ENCODE measurements at places on chromosomes 2 and 18. TPM values are rescaled to one million over a fixed set of nuclear protein-coding genes. Genes with fewer than 3 reads are reported as not detected.

COL4A4 gene
- not detected for total RNA-seq

- no peaks in the 10 kb centered on the region for H3K27me3 ChIP-seq
- H3K4me3 ChIP-seq: no peak overlapping the region
- no peaks in the 10 kb centered on the region for H3K36me3 ChIP-seq
- H3K4me1 ChIP-seq: peaks cover 21% of the 10 kb centered on the region
- peak overlapping the region; percentile 65 for H3K27ac ChIP-seq
Measured at GRCh38 chr2:46029332-46029811, 267.8 kb upstream of the EPAS1 start.

LINC00305 gene
- not detected for total RNA-seq

STAM2 gene
- 50.7 TPM for total RNA-seq

- H3K4me3 ChIP-seq: no peak overlapping the region
- no peak for DNase-seq
- no peaks in the 10 kb centered on the region for H3K36me3 ChIP-seq
Measured at GRCh38 chr2:124066776-124067175, 41.7 kb downstream of the CNTNAP5 start.

DNA sequence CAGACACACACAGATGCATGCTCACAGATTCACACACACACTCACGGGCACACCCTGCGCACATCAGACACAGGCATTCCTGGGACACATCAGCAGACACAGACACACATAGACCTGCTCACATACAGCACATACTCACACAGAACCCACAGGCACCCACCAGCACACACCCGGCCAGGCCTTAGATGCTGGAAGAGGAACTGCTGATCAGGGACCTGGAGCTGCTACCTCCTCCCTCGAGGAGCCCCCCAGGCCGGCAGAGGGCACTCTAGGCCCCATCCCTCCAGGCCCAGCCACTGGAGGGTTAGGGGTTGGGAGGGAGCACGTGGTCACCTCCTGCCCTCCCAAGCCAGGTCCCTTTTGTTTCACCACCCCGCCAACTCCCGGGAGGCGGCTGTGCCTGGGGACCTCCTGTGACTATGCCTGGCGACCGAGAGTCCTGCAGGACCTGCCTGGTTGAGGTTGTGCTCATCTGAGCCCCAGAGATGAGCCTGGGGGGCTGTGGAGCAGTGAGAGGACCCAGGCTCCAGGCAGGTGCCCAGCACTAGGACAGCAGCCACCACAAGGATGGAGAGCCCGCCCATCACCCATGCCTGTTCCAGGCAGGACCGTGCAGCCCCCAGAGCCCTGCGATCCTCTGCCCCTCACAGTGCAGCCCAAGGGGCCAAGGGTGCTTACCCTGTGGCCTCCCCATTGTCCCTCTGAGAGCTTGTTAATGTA lies 21.0 kb upstream of the PTMA start:
- no peak overlapping the region for H3K4me3 ChIP-seq
- no peak overlapping the region for H3K27ac ChIP-seq
- H3K4me1 ChIP-seq: peaks cover 6% of the 10 kb centered on the region
- no peaks in the 10 kb centered on the region for H3K27me3 ChIP-seq
- DNase-seq: peak; percentile 51

TMEM17 gene
- 4.7 TPM for total RNA-seq

GRCh38 chr2:218788529-218789255 lies 6.7 kb downstream of the CYP27A1 start:
- H3K27me3 ChIP-seq: no peaks in the 10 kb centered on the region
- no peaks in the 10 kb centered on the region for H3K36me3 ChIP-seq
- H3K4me3 ChIP-seq: no peak overlapping the region
- no peak for DNase-seq

DNA sequence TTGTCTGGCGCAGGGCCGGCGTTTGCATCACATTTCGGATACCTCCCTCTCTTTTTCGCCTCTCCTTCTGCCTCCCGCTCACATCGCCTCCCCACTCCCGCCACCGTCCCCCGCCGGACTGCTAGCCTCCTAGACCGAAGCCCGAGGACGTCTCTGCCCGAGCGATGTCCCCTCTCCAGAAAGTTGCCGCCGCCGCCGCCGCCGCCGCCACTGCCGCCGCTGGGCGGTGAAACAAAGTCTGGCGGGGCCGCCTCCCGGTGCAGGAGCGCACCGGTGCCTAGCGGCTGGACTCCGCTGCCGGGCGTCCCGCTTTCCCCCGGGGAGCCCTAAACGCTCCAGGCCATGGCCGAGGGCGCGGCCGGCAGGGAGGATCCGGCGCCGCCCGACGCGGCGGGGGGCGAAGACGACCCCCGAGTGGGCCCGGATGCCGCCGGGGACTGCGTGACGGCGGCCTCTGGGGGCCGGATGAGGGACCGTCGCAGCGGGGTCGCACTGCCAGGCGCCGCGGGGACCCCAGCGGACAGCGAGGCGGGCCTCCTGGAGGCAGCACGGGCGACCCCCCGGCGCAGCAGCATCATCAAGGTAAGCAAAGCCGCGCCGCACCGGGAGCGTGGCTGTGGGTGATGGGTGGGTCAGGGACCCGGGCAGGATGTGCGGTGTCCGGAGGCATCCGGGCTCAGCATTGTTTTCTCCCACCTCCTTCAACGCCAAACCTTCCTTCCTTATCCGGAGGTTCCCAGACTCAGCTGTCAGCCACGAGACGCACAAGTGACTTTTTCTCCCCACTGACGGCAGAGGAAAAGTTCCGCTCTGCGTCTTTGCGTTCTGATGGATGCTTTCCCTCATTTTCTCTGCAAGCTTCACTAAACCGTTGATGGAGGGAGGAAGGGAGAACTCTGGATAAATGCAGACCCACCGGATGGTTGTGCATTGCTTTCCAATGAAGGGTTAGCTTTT lies 643 bp downstream of the PLCL1 start:
- H3K4me3 ChIP-seq: peak overlapping the region; percentile 51
- H3K27me3 ChIP-seq: peaks cover 64% of the 10 kb centered on the region
- H3K36me3 ChIP-seq: no peaks in the 10 kb centered on the region

GRCh38 chr2:42954227-42954962 lies 162.0 kb upstream of the HAAO start:
- no peak for DNase-seq
- H3K27ac ChIP-seq: no peak overlapping the region
- no peaks in the 10 kb centered on the region for H3K27me3 ChIP-seq
- no peaks in the 10 kb centered on the region for H3K36me3 ChIP-seq
- H3K4me1 ChIP-seq: peaks cover 32% of the 10 kb centered on the region

DNA sequence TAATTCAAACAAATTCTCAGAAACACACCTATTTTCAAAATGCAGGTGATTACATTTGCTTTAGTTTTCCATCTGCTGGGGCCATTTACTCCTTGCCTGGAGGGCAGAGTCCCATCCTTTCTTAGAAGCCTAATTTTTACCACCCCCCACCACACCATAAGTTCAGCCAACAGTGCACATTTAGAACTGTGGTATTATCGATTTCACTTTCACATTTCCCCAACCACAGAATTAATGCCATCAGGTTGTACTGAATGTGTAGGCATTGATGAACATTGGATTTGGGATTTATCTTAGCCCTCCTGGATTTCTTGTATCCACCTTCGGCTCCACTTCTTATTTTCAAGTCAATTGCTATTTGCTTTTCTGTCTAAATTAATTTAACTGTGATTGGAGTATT lies 4.5 kb downstream of the SCYGR3 start:
- no peaks in the 10 kb centered on the region for H3K36me3 ChIP-seq
- DNase-seq: no peak

- H3K27ac ChIP-seq: no peak overlapping the region
- H3K4me3 ChIP-seq: no peak overlapping the region
- no peak for DNase-seq
- no peaks in the 10 kb centered on the region for H3K36me3 ChIP-seq
Measured at GRCh38 chr2:16092861-16093638, 152.7 kb downstream of the MYCN start.

DNA sequence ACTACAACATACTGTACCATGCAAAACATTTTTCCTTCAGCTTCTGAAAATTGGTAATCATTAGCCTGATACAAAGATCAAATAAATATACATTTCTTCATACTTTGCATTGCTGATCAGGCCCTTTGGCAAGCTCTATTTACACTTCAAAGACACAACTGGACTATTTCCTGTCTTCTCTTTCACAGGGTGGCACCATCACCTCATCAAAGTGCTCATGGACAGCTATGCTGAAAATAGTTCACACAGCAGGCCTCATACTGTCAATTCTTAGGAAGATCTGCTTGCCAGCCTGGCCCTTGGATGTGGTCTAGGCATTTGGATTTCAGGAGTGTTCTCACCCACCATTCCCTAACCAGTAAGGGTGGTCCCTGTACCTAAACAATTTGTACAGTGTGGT lies 33.9 kb downstream of the FBXO15 start:
- no peak overlapping the region for H3K4me3 ChIP-seq
- H3K36me3 ChIP-seq: no peaks in the 10 kb centered on the region
- no peaks in the 10 kb centered on the region for H3K4me1 ChIP-seq
- H3K27me3 ChIP-seq: no peaks in the 10 kb centered on the region
- no peak for DNase-seq
- H3K27ac ChIP-seq: no peak overlapping the region

GRCh38 chr2:191165176-191165643 lies 14.4 kb upstream of the STAT4 start:
- peak overlapping the region; percentile 11 for H3K27ac ChIP-seq
- H3K36me3 ChIP-seq: no peaks in the 10 kb centered on the region
- H3K27me3 ChIP-seq: no peaks in the 10 kb centered on the region
- peaks cover 36% of the 10 kb centered on the region for H3K4me1 ChIP-seq
- DNase-seq: no peak

GRCh38 chr18:4242431-4243161 lies 212.5 kb downstream of the DLGAP1 start:
- H3K27ac ChIP-seq: no peak overlapping the region
- no peak overlapping the region for H3K4me3 ChIP-seq
- no peaks in the 10 kb centered on the region for H3K36me3 ChIP-seq
- DNase-seq: no peak
- H3K4me1 ChIP-seq: no peaks in the 10 kb centered on the region

TXNL4A gene
- 190 TPM for total RNA-seq

DNA sequence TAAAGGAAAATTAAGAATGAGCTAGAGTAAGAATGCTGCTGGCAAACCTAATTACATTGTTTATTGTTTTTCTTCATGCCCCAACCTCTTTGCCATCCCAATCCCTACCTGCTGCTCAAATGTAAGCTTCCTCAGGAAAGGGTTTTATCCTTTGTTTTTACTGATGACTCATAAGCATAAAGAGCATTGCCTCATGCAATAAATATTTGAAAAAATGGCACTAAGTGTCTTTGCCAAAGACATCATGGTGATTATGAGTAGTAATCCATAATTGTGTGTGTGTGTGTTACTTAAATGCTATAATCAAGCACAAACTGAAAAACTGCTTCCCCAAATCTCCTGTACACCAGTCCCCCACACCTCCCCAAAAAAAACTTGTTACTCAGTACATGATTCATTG lies 53.4 kb downstream of the DNER start:
- DNase-seq: no peak
- no peak overlapping the region for H3K27ac ChIP-seq
- H3K27me3 ChIP-seq: no peaks in the 10 kb centered on the region

DNA sequence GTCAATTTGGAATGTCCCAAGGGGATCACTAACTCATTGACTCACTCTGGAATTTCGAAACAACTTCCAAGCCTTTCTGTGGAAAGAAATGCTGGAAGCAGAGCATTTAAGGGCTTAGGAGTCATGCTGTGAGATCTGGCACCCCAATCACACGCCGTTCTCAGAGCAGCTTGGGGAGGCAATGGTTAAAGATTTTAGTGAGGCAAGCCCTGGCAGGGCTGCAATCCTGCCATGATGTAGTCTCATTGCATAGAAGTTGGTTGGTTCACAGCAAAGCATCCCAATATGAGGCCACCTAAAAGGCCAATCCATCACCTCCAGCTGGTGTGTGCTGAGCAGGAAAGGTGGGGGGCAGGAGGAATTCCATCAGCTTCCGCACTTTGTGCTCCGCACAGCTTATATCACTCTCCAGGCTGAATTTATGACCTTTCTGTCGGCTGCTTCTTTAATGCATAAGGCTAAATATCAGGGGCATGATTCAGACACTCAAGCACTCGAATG lies 1043.9 kb upstream of the POU3F3 start:
- H3K4me3 ChIP-seq: no peak overlapping the region
- H3K36me3 ChIP-seq: no peaks in the 10 kb centered on the region
- DNase-seq: no peak
- no peaks in the 10 kb centered on the region for H3K27me3 ChIP-seq
- H3K4me1 ChIP-seq: no peaks in the 10 kb centered on the region
- no peak overlapping the region for H3K27ac ChIP-seq

DNA sequence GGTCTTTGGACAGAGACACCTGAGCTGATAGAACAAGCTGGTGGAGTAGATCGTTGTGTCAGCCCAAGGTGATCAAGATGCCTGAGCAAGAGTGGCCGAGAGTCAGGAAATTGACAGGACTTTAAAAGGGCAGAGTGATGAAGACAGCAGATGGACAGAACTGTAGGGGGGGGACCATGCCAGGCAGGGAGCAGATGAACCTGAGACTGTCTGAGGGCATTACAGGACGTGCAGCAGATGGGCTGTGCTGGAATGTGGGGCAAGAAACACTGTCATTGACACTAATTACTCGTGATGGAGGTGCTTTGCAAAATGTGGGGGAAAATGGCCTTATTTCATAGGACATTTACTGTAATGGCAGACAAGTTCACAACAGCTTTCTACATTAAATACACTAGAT lies 225.0 kb downstream of the THSD7B start:
- H3K4me1 ChIP-seq: no peaks in the 10 kb centered on the region
- H3K36me3 ChIP-seq: no peaks in the 10 kb centered on the region
- H3K27me3 ChIP-seq: no peaks in the 10 kb centered on the region

DDX18 gene
- total RNA-seq: 63.8 TPM

DNA sequence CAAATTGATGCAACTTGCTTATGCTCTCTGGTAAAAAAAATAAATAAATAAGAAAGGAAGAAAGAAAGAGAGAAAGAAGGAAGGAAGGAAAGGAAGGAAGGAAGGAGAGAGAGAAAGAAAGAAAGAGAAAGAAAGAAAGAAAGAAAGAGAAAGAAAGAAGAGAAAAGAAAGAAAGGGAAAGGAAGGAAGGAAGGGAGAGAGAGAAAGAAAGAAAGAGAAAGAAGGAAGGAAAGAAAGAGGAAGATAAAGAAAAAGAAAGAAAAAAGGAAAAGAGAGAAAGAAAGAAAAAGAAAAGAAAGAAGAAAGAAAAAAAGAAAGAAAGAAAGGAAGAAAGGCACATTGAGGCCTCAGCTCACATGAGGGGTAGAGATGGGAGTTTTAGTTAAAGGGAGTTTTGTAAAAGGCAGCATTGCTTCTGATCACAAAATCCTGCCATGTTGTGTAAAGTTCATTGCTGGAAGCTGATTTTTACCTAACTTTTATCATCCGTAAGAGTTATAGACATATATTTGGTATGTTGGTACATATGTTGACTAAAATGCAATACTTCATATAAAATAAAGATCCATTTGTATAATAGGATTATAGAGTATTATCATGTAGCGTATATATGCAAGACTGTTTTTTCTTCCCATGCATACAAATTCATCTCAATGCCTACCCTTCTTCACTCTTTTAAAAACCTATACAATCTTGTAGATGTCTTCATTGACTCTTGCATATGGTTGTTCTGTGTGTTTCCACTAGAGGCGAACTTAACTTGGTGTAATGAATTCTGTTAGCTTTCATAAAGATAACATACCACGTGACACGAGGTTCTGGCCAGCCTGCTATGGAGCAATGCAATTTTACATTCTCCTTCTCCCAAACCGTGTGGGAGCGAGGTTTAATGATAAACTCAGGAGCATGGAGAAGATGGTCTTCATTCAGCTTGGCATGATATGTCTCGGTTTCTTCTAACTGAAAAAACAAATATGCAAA lies 32.8 kb downstream of the MYOM1 start:
- H3K4me3 ChIP-seq: no peak overlapping the region
- H3K4me1 ChIP-seq: no peaks in the 10 kb centered on the region
- H3K36me3 ChIP-seq: no peaks in the 10 kb centered on the region
- H3K27ac ChIP-seq: no peak overlapping the region

GRCh38 chr2:109332880-109333279 lies 203.9 kb downstream of the SH3RF3 start:
- H3K27me3 ChIP-seq: no peaks in the 10 kb centered on the region
- no peak overlapping the region for H3K27ac ChIP-seq
- no peak for DNase-seq
- H3K36me3 ChIP-seq: no peaks in the 10 kb centered on the region
- H3K4me1 ChIP-seq: peaks cover 75% of the 10 kb centered on the region

MEP1B gene
- total RNA-seq: not detected

Measured in SJSA1 (cell line).